ENCODE measurements at places on chromosomes 12 and 14.

DNA sequence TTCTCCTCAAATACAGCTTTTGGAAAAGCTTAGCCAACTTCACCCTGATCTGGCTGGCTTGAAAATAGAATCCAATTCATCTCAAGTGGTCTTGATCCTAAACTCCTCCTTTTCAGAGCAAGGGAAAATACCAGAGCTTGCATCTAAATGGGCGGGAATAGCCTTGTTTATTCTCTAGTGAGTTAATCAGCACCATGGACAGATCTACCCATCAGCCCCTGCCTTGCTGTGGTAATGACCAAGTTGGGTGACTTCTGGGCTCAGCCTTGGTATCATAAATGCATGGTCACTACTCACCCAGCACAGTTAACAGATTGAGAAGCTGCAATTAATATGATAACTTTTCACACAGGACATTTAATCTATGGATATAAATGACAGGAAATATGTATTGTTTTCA lies 196.6 kb downstream of the GLT1D1 start:
- DNase-seq: no peak

DNA sequence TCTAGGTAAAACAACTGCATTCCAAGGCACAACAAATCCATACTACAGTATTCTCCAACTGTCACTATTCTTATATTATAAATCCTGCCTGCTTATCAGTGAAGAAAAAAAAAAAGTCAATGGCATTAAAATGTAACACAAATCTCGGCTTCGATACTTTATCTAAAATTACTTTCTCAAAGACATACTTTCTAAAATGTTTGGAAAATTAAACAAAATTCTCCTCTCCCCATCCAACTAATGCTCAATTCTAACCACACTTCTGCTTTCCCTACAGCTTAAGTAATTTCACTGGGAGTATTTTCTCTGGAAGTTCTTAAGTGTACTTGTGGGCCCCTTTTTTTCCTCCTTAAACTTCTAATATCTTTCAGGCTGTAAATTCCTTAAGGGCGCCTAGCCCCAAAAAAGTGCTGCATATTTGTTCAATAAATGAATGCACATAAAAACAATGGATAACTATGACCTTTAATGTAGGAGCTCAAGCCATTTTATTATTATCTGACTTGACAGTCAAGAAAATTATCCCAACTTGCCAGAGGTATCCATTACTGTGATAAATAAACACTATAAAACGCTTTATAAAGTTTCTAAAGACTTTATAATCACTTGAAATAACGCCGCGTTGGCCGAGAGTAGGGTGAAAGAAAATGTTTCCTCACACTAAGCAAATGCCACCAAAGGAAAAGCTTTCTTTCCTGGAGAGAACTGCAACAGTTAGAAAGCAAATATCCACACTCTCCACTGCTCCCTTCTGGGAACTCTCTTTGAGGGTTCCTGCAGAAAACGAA lies 977 bp downstream of the HEATR5A start:
- DNase-seq: no peak

- DNase-seq: no peak
Observed at GRCh38 chr12:50404307-50404706, 3.6 kb downstream of the LARP4 start.

- no peak for DNase-seq
Observed at GRCh38 chr14:30949651-30950050, 75.3 kb downstream of the COCH start.

GRCh38 chr12:43973385-43973784 lies 137.5 kb downstream of the TMEM117 start:
- DNase-seq: no peak

- no peak for DNase-seq
Observed at GRCh38 chr12:4241592-4241991, 32.0 kb upstream of the CCND2 start.

- DNase-seq: no peak
Observed at GRCh38 chr14:102580550-102581110, 11.8 kb upstream of the RCOR1 start.

DNA sequence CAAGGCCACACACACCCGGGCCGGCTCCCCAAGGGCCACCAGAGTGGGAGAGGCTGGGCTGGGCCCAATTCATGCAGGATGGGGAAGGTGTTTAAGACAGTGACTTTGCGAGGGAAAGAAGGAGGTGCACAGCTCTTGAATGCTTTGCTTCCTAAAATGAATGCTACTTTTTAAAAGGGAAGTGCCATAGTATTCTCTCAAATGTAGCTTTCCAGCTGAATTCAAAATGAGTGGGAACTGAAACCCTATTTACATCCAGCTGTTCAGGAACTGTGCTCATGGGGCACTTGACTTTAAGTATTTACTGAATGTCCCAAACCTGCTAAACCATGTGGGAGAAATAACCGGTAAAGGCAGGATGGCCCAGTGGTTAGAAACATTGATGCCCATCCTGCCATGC lies 7.6 kb downstream of the ITPK1 start:
- no peak for DNase-seq

Measured in hematopoietic multipotent progenitor cell treated with erythropoietin and hydrocortisone succinate and interleukin-3 and kit ligand, for 15 days (in vitro differentiated cells).